Stimulated activated CD4-positive, alpha-beta T cell treated with anti-CD3 and anti-CD28 coated beads, Interleukin-1b, Interleukin-23, amount 100 ng/mL, for 1 hour (primary cell): ENCODE measurements at places on chromosomes 12 and 14.

GRCh38 chr14:103740991-103741689 is 25.5 kb downstream of the ZFYVE21 start:
- no peak for DNase-seq

DNA sequence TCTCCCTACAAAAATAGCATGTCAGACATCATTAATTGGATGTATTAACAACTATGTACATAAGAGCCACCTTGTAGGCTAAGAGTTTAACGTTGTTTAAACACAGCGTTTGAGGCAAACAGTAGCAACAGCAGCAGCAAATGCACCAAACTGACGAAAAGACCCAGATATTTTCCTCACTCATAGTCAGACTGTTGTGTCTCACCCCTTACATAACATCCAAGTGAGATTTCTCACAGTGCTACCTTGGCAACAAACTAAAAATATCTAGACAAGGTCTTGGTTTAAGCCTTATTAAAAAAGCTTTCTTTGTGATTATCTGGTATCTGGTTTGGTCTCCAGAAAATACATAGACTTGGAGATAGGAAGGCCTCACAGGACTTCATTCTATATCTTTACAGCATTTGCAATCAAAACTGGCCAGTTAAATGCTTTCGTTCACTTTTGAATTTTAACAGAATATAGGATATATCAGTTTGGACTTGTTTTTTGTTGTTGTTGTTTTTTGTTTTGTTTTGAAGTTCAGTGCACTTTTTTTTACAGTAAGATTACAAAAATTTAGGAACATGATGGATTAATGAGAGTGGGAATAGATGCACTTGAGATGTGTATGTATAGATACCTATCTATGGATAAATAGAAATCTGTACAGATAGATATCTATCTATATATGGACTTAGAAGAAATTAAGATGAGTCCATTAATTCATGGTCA is 4.1 kb downstream of the BHLHE41 start:
- DNase-seq, result no peak

GRCh38 chr12:4957761-4958160 is 48.1 kb downstream of the KCNA1 start:
- no peak for DNase-seq

GRCh38 chr12:117151403-117152031 is 38.8 kb downstream of the FBXO21 start:
- DNase-seq, result no peak

DNA sequence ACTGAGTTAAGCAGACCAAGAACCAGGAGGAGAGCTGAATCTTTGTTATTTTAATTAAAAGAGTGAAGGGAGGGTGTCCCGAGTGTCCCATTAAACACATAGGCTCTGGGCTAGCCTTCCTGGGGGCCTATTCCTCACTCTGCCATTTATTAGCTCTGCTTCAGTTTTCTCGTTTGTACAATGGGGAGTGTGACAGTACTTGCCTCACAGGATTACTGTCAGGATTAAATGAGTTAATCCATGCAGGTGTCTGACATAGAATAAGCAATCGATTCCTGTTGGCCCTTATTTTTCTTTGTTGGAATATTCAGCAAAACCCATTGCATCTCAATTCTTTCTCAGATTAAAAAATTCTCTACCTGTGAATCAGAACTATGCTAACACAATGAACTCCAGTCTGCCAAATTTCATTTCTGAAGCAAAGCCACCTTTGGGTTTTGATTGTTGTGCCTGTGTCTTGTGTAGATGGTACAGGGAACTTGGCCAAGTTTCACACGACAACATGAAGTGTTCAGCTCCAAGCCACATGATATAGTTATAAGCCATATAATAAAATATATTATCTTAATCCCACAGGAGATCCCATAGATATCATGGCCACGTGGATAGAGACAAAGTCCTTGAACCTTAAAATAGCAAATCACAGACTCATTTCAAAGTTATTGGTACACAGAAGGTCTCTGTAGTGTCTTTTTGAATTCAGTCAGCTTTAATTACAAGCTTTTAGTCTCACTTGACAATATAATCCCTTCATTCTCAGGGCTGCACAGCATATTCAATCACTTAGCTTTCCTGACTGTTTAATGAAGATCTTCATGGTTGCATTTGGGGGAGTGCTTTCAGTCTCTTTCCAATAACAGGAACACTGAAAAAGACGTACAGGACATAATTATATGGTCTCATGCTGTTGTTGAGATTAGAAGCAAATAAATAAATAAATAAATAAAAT is 34.4 kb upstream of the CRY1 start:
- no peak for DNase-seq

- peak; percentile 53 for DNase-seq
Measured at GRCh38 chr12:120713861-120714482, 3.7 kb downstream of the UNC119B start.

GRCh38 chr12:116861320-116861719 is 19.9 kb downstream of the HRK start:
- DNase-seq, result no peak

GRCh38 chr12:107396991-107397390 is 288.6 kb upstream of the PWP1 start:
- DNase-seq, result no peak

DNA sequence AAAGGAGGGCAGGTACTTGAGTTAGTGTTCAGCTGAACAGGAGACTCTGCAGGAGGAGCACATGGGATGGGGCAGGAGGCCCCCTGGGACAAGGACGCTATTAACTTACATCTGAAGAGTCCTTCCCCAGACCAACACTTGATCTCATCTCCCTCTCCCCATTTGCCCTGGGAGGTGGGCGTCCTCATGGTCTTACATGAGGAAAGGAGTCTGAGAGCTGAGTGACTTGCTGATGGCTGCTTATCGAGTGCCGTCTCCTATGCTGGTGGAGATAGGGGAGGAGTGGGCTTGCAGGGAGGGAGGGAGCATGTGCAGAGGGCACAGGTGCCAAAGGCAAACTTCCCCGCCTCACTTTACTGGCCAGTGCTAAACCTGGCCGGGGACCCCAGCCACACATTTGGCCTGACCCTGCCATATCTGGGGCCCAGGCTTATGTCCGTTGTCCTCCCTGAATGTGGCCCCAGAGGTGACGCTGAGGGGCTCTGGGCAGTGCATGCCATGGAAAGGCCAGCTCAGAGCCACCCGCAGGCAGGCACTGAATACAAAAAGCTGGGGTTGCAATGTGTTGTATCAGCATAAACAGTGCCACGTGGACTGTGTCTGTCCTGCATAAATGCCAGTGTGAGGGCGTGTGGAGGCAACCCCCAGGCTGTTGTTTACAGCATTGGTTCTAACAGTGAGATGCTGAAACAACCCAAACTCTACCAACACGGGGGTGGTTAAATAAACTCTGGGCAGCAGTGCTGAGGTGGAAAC is 29.4 kb downstream of the FAIM2 start:
- no peak for DNase-seq

DNA sequence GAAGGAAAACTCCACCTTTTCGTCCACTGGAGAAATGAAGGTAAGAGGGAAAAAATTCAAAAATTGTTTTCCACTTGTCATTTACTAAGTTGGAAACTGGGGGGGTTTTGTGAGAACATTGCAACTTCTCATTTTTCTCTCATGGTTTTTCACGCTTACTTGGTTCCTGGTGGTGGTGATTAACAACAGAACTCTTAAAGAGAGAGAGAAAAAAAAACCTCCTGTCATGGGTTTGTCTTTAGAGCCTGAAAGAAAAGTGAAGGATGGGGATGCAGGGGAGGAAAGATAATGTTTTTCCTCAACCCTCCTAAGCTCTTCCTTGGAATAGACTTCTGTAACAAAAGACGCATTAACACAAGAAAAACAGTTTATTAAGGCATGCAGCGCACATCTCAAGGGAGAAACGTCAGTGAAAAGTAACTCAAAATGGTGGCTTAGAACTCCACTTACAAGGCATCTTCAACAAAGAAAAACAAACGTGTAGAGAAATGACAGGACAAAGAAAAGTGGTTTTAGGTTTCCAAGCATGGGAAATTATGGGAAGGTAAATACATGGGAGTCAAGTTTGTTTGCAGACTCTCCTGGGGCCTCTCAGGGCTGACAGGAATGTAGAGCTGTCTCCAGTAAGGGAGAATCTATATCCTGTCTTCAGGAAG is 81.9 kb upstream of the ATF7IP start:
- DNase-seq, result no peak

DNA sequence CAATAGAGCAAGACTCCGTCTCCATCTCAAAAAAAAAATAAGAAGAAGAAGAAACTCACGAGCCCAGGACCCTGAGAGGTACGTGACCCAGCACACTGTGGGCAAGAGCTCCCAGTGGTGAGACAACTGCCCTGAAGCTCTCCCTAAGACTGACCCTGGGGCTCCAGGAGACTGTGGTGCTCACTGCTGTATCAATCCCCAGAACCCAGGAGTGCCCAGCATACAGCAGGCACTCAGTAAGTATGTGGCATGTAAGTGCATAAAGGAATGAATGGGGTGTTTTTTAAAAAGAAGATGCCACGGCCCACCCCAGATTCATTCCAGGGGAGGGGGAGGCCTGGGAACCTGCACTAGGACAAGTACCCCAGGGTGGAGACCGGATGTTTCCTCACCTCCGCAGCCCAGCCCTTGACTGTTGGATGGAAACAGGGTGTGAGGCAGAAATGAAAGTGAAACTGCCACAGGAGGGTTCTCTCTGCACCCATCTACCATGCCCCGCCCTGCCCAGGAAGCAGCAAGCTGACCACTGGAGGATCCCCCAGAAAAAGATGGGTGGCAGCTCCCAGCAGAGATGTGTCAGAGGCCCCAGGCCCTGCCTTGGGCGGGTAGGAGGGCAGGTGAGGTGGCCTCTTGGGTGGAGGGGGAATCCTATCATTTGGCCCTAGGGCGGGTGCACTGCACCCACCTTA is 12.2 kb downstream of the ITPK1 start:
- DNase-seq, result no peak

DNA sequence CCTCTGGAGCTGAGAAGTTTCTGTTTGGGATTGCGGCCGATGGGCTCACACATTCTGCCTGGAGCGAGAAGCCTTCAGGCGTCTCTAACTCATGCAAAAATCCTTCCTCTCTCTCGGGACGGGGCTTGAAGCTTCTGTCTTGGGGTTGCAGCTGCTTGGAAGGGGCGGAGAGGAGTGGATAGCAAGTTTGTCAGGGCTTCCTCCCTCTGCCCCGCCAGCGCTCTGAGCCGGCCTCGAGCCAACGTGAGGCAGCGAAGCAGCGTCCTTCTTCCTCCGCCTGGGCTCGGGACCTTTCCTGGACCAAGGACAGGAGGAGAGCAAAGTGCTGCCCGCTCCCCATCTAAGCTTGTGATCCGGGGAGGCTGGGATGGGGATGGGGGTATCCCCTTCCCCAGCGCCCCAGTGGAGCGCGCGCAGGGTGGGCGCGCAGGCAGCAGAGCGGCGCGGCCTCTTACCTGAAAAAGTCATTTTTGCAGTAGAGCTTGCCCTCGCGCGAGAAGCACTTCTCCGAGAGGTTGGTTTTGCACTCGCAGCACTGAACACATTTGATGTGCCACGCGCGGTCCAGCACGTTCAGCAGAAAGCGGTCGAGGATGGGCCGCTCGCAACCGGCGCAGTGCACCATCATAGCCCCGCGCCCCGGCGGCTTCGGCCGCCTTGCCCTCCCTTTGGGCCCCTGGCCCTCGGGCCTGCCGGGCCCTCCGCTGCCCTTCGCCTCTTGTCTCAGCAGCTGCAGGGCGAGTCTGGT is 626 bp downstream of the LHX5 start:
- no peak for DNase-seq

DNA sequence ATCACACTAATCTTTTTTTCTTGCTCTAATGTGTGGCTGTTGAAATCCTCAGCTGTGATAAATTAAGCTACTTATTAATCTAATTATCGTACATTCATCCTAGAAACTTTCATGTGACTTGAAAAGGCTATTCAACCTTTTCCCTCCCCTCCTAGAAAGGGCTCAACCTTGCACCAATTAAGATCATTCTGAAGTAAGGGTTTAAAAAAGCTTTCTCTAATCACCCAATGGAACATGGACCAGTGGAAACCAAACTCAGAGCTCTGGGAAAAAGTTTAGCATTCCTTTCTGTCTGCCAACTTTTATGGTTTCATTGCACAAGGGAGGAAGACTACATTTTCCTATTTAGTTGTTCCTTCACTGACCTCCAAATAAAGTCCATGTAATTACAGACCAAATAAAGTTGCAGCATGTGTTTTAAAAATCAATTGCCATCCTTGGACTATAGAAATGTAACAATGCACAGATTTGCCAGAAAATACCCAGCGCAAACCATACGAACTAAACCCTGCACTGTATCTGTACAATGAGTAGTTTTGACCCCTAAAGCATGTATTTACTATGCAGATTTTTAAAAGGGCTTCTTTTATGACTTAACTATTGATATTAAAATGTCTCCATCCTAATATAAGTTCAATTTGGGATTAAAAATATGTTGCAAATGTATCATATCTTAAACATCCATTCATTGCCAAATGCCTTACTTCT is 142.6 kb upstream of the OTX2 start:
- no peak for DNase-seq

DNA sequence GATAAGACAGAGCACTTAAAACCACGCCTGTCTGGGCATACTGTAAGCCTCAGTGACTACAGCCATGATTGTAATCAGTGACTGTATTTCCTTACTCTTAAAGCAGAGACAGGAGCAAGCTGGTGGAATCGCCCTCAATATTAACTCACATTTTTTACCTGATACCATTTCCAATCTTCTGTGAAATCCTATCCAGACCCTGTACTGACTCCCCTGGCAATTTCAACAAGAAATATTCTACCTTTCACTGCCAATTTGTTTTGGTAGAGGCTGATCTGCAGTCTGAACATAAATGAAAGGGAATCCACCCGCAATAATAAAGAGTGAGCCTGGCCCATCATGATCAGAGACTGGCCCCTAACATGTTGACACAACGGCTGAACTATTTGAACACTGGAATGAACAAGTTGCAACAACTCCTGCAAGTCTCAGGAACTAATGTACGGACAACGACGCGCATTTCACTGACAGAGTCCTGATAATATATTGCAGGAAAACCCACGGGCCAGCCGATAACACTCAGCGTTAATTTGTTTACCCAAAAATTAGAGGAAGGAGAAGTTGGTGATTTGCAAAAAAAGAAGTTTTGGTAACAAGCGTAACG is 195.5 kb upstream of the BTG1 start:
- no peak for DNase-seq

- DNase-seq, result no peak
Measured at GRCh38 chr12:77104286-77104685, 38.9 kb upstream of the E2F7 start.

DNA sequence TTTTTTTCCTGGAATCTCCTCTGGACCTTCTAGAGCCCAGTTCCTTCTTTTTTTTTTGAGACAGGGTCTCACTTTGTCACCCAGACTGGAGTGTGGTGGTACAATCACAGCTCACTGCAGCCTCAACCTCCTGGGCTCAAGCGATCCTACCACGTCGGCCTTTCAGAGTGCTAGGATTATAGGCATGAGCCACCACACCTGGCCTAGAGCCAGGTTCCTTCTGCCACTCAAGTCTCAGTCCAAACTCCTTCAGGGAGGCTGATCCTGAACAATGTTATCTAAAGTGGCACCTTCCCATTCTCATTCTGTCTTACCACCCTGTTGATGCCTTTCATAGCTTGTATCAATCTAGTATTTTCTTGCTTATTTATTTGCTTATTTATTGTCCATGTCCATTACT is 22.3 kb upstream of the ELK3 start:
- DNase-seq, result no peak

- DNase-seq, result no peak
Measured at GRCh38 chr12:46659824-46660223, 166.0 kb downstream of the SLC38A4 start.

GRCh38 chr14:100067481-100067880 is 2.3 kb downstream of the EVL start:
- no peak for DNase-seq

GRCh38 chr12:108833355-108833733 is 24.0 kb downstream of the SSH1 start:
- DNase-seq, result no peak

GRCh38 chr12:117111821-117112595 is 12.8 kb upstream of the TESC start:
- DNase-seq, result no peak

- no peak for DNase-seq
Measured at GRCh38 chr12:64895526-64895925, 71.1 kb downstream of the TBC1D30 start.
